ENCODE measurements at places on chromosomes 6 and 20. TPM values are rescaled to one million over a fixed set of nuclear protein-coding genes. Genes with fewer than 3 reads are reported as not detected.

- no peak for DNase-seq
These were observed 1.2 kb downstream of the ELOVL2 start for GRCh38 chr6:11042750-11043377.

DNA sequence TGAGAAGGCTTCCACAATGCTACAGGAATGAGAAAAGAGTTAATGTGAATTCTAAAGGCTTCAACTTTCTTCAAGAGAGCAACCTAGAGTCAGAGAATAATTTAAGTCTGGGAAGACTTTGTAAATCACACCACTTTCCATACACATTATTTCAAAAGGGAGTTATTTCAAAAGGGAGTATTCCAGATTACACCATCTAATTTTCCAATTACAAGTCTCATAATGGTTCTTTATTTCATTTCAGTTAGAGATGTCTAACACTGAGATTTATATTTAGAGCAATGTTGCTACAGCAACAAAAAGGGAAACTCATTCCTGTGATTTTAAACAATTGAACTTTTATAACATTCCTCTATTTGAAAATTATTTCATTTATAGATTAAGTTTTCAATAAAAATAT is 98.8 kb upstream of the DST start:
- no peak for DNase-seq

DNA sequence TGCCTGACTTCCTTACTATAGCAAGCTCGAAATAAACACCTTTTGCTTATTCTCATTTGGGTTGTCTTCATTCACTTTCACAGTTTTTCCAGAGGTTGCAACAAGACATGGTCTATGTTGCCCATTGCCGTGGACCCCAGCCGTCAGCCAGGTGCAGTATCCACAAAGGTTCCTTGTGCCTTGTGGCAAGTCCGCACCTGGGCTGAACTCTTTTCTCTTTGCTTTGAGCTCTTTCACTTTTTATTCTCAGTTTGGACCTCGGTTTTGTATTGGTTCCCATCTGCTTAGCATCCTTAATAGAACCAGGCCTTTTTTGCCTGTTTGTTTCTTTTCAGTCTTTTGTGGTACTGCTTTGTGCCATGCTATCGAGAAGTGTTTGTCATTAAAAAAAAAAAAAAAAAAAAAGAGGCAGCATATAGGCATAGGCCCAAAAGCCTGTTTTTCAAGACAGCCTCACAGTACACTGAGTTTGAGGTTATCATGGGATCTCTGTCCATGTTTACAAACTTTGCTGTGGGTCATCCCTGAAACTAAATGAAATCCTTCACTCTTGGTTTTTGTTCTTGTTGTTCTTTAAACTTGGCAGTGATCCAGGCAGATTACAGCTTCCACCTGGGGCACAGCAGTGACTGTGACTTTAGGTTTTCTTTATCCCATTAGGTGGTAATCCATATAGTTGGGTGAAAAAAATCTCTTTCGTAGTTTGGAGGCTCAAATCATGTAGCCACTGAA is 33.3 kb downstream of the GSTA3 start:
- DNase-seq, result no peak

- no peak for DNase-seq
These were observed 116.5 kb upstream of the ESR1 start for GRCh38 chr6:151690768-151691562.

DNA sequence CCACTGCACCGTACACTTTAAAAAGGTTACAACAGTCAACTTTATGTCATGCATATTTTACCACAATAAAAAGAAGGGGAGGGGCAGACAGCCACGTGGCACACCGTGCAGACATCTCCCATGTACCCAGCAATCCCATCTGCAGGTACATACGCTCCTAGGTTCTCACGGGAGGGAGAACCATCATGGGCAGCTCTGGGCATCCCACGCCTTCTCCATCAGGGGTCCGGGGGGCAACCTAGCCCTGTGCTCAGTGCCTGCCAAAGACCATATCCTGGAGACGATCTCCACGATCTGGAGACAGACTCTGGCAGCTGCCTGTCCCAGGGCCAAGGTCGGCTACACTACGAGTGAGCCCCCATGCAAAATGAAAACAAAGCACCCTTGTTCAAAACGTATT is 2.5 kb upstream of the BNIP5 start:
- no peak for DNase-seq

GRCh38 chr20:35635652-35636051 is 20.0 kb downstream of the SPAG4 start:
- DNase-seq, result no peak

DNA sequence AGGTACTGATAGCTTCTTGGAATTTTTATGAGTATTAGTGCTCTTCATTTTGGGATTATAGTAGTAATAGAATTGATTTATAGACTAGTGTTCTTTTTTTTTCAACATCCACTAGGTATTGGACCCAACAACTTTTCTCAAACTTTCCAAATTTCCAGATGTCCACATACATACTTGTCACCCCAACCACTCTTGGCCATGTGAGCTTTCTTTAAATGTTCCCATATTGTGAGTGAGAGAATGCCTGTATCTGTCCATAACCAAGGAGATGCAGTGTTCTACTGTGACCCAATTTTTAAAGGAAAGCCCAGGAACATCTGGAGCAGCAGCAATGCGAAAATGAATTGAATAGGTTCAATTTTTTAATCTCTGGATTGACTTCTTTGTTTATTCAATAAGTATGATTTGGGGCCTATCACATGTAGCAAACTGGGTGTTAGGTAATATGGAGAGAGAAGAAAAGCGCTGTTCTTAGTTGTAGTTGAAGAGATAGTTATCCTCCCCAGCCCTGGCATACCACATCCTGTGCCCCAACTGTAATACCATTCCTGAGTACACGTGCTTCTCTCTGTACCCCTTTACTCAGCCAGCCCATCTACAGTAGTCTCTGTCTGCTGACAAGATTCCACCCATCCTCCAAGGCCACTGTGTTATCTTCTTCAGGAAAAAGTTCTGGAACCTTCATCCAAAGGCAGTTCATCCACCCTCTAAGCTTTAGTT is 116.8 kb upstream of the SUPT3H start:
- DNase-seq, result no peak

GRCh38 chr20:5328268-5328667 is 11.5 kb upstream of the PROKR2 start:
- DNase-seq, result no peak

- DNase-seq, result no peak
These were observed 75.4 kb downstream of the ANKEF1 start for GRCh38 chr20:10110151-10110550.

DNA sequence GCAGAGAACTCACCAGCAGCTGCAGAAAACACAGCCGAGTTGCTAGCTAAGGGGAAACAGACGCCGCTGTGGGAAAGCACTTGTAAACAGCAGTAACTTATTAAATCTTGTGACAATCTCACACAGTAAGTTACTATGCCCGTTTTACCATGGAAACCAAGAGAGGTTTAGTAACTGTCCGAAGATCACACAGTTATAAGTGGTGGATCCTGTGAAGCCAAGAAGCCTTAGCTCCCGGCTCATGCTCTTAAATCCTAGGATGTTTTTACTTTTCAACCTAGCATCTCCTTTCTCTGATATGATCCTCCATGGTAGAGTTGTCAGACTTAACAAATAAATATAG is 1.5 kb upstream of the SULF2 start:
- no peak for DNase-seq

GRCh38 chr6:83976871-83977270 is 56.7 kb upstream of the MRAP2 start:
- DNase-seq, result peak; percentile 66

DNA sequence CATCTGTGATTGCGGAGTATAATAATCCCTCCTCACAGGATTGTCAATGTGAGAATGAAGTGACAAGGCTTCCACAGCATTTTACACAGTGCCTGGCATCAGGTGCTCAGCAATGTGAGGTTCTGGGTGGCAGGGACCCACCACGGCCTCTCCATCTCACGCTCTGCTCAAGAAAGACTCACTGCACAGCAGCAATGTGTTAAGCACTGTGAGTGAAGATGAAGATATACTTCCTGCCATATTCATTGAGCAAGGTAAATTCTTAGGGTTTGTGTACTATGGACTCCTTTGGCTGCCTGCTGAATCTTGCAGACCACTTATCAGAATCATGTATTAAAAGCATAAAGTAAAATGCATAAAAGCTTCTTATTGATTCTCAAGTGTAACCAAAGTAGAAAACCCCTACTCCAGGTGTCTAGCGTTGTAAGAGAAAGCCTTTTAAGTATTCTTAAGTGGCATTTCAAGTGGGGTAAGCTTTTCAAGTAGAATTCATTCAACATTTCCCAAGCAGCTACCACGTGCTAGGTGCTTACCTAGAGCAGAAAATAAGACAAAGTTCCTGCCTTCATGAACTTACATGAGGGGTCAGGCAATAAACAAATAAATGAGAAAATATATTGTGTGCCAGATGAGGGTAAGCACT is 17.0 kb upstream of the MEP1A start:
- no peak for DNase-seq

GRCh38 chr6:43669050-43669921 is 18.3 kb downstream of the MRPS18A start:
- peak; percentile 54 for DNase-seq

DNA sequence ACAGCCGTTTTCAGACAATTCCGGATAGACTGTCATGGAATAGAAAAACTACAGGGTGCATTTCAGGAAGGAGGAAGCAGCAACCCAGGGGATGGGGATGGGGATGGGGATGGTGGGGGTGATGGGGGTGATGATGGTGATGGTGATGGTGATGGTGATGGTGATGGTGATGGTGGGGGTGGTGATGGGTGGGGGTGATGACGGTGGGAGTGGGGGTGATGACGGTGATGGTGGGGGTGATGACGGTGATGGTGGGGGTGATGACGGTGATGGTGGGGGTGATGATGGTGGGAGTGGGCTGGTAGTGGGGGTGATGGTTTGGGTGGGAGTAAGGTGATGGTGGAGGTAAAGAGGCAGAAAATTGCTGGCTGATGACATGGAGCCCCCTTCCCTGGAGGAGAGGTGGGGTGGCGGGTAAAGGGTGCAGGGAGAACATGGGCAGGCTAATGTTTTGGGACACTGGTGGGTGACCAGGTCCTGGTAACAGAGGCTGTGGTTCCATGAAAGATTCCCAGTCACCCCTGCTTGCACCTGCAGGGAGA is 17.5 kb downstream of the LAMA5 start:
- DNase-seq, result no peak

- DNase-seq, result no peak
These were observed 365.9 kb upstream of the CHD6 start for GRCh38 chr20:41984031-41984430.

DNA sequence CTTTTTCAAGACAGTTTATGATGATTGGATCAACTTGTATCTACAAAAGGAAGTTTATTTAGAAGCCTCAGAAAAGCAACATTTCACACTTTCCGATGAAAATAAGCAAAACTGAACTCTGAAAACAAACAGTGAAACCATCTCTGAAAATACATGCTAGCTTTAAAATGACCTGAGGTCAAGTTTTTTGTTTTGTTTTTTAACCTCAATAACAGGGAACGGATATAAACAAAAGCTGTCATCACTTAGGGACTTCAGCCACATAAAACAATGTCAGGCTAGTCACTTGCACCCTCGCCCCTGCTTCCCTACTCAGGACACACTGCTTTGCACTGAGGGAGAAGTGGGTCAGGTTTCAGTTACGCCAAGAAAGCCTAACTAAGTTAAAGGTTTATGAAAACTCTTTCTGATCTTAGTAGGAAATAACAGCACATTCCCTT is 11.6 kb downstream of the BACH2 start:
- DNase-seq, result no peak

GRCh38 chr6:37134396-37135191 is 35.4 kb upstream of the PIM1 start:
- DNase-seq, result peak; percentile 84

DNA sequence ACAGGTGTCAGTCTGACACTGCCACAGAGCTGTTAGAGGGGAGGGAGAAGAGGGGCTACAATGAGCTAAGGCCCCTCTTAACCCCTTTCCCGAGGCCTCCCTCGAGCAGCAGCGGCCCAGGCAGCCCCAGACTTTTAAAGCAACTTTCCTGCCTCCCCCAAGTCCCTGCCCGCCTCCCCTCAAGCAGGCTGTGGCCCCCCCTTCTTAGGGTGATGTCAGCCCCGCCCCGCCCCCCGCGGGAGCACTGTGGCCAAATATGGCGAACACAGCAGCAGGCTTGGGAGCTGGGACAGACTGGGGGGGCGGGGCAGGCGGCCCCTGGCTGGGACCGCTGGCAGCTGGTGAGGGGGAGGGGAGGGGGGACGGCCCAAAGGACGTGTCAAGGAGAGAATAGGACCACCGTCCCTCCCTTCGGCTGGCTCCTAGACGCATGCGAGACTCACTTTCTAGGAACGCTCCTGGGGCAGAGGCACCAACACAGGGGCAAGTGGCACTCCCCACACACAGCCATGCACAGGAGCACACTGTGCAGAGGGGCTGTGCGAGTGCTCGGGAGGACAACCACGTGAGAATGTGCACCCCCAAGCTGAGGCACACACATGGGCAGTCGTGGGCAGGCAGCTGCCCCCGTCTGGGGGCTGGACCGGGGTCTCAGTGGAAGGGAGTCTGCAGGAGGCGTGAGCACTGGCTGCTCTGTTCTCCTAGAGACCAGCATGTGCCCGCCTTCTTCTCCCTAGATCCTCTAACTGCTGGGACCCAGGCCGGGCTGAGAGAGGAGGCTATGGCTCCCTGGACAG is 6.7 kb downstream of the TEAD3 start:
- DNase-seq, result peak; percentile 92

DNA sequence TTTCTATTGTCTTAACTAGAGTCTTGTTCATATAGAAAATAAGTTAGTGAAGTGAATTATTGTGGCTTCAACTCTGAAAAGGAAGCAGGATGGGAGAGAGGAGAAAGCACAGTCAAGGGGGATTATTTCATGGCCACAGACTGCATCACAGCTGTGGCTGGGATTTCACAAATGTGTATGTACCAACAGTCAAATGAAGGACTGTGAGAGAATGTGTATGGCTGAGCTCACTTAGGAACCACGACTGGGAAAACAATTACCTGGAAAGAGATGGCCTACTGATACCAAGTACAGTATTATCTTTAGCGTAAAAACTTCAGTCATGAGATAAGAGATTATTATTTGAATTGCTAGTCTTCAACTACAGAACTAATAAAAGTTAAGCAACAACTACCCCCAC is 54.9 kb downstream of the SESN1 start:
- DNase-seq, result no peak

GRCh38 chr6:136922685-136923006 is 545 bp downstream of the SLC35D3 start:
- DNase-seq, result no peak

DNA sequence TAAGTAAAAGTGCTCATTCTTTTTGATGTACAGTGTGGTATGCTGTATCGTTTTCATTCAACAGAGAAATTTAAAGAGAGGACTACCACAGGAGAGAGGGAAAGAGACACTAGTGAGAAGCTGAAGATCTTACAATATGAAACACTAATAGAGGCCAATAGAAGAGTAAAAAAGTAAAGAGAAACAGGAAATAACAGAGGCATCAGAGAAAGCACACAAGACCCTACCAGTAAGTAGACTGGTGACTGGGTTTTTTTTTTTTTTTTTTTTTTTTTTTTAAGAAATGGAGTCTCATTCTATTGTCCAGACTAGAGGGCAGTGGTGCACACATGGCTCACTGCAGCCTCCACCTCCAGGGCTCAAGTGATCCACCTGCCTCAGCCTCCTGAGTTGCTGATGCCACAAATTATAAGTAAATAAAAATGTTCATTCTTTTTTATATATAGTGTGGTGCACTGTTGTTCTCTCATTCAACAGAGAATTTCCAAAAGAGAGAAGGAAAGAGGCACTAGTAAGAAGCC is 18.8 kb downstream of the ELOVL4 start:
- no peak for DNase-seq

The TCF15 gene
- 0.65 TPM for total RNA-seq

The TLDC2 gene
- 0.36 TPM for total RNA-seq

The GLP1R gene
- 0.36 TPM for total RNA-seq

The OR2H2 gene
- not detected for total RNA-seq

The SLC22A3 gene
- total RNA-seq, result 8.5 TPM

The NEDD9 gene
- total RNA-seq, result 65.8 TPM

The SNAP25 gene
- total RNA-seq, result 16.3 TPM

The FIG4 gene
- total RNA-seq, result 22.7 TPM

The SEL1L2 gene
- total RNA-seq, result 0.52 TPM

Measured in ureter (tissue), 1 donor.